ENCODE measurements at places on chromosomes 11 and 22. TPM values are rescaled to one million over a fixed set of nuclear protein-coding genes. Genes with fewer than 3 reads are reported as not detected.

The TMEM191C gene
- total RNA-seq = 1.7 TPM

The PANX2 gene
- total RNA-seq = 0.43 TPM

The TMPRSS4 gene
- not detected for total RNA-seq

The PICK1 gene
- 14.2 TPM for total RNA-seq

The SCGB1C1 gene
- not detected for total RNA-seq

The KCNE3 gene
- under 0.01 TPM for total RNA-seq
